OCI-M1 (cell line): ENCODE measurements at places on chromosomes 1 and 21.
A peak's percentile ranks its signal among the peaks of the same experiment; 100 is the strongest.

- peak; percentile 91 for DNase-seq
Measured at GRCh38 chr1:99180343-99180808, 83.9 kb upstream of the PLPPR4 start.

DNA sequence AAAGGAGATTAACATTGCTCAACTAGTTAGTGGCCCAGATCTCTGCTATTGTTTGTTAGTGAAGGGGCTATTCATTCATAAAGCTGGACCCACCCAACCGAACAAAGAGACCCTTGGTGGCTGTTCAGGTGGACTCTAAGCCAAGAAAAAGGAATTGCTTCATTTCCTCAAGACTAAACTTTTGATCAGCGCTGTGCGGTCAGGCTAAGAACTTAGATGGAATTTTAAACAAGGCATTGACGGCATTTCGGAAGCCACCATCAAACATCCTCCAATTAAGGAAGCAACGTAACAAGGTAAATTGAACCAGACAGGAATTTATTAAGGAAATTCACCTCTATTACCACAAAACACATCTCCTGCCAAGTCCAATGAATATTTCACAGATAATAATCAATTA is 19.9 kb upstream of the SHCBP1L start:
- DNase-seq: no peak

GRCh38 chr1:234670967-234671626 is 61.1 kb upstream of the IRF2BP2 start:
- peak; percentile 81 for DNase-seq

GRCh38 chr1:213251972-213252371 is 200.9 kb downstream of the RPS6KC1 start:
- no peak for DNase-seq

GRCh38 chr1:154219541-154219940 is 1.2 kb upstream of the UBAP2L start:
- DNase-seq: peak; percentile 66

DNA sequence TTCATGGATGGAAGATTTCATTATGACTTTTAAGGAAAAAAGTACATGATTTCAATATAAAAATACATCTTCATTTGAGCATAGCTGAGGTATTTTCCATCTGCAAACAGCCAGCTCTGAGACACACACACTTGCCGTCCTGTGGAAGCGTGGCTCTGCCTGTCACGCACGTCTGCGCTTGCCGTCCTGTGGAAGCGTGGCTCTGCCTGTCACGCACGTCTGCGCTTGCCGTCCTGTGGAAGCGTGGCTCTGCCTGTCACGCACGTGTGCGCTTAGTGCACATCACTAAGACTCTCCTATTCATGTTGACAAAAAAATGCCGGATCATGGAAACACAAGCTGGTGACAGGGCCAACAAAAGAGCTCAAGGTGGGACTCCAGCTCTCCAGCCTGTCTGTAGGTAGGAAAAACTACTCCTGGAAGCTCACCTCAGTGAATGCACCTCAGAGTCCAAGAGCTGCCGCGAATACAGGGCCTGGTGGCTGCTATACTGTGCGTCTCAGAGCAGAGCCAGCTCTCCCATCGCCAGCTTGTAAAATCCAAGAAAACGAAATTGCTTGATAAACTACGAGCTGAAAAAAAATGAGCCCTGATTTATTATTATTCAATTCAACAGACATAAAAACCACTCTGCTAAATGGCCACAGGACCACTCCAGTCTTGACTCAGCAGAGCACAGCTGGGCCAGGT is 69.3 kb downstream of the SLC37A1 start:
- DNase-seq: no peak

GRCh38 chr1:61585714-61586113 is 139.2 kb downstream of the TM2D1 start:
- no peak for DNase-seq

DNA sequence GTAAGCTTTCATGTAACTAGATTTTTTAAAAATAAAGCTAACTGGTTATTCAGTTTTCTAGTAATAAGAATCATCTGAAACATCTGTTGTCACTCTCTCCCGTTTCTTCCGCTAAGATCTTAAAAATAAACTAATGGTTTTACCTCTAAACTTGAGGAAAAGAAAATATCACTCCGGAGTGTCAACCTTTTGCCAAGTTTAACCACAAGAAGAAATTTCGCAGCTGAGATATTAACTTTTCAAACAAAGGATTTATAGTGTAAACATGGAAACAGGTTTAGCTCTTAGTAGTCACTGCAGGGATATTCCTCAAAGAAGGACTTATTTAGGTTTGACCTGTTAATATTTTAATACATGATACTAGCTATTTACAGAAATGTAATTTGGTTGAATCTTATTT is 954.9 kb downstream of the ADGRL2 start:
- no peak for DNase-seq

GRCh38 chr1:107116306-107116790 is 24.5 kb upstream of the NTNG1 start:
- DNase-seq: no peak

GRCh38 chr1:67590329-67590728 is 94.7 kb upstream of the GADD45A start:
- DNase-seq: no peak

- no peak for DNase-seq
Measured at GRCh38 chr1:198922638-198923430, 284.0 kb downstream of the PTPRC start.

GRCh38 chr1:32247983-32248889 is 1.2 kb downstream of the FAM167B start:
- DNase-seq: peak; percentile 73

DNA sequence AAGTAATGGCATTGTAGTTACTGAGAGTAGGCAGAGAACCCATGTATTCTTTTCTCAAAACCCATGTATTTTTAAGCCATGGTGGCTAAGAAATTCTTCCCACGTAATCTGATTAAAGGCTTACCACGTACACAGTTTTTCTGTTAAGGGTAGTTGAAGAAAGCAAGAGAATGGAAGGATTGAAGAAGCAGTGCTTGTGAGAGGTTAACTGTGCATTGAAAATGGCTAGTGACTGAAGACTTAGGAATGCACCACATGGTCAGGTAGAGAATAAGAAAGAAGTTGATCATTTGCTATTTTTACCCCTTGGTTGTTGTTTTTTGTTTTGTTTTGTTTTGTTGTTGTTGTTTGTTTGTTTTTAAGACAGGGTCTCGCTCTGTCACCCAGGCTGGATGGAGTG is 178.9 kb upstream of the SNX7 start:
- no peak for DNase-seq

DNA sequence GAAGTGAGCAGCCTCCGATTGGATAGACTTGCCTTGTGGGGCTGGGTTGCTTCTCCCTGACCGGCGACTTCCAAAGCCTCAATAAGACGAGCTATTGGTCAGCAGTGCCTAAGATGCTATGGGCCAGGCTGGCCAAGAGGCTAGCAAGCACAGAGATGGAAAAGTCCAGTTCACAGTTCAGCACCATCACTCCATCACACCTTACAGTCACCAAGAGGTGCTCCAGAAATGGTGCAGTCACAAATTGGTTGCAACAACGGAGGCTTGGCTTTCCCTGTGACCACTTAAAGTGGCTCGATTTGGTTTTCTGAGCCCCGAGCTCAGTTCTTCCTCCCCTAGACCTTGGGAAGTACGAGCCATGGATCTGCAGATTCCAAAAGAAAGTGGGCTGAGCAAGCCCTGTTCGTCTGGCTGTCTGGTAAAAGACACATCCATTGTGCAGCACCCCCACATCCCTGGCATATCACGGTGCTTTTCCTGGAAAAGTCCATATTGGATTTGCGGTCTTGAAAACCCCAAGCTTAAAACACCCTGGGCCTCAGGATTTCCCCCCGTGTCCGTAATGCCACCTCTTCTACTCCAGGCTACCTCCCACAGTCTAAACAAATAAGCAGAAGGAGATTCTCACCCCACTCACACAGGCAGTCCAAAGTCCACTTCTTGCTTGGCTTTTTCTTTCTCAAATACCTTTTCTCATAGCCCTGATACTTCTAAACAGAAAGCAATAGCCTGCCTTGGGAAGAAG is 1.3 kb downstream of the SLAMF1 start:
- no peak for DNase-seq

DNA sequence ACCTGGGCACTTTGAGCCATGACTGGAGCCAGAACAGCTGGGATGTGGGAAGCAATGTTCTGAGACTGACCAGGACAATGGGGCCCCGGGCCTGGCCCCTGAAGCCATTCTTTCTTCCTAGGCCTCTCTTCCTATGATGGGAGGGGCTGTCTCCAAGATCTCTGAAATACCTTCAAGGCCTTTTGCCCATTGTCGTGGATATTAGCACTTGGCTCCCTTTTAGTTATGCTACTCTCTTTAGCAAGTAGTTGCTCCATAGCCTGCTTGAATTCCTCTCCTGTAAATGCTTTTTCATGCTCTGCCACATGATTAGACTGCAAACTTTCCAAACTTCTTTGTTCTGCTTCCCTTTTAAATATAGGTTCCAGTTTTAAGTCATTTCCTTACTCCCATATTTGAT is 262.9 kb upstream of the CACYBP start:
- no peak for DNase-seq

GRCh38 chr21:15442743-15443469 is 286.9 kb upstream of the USP25 start:
- DNase-seq: no peak

- DNase-seq: no peak
Measured at GRCh38 chr1:93607814-93608186, 73.8 kb downstream of the BCAR3 start.

DNA sequence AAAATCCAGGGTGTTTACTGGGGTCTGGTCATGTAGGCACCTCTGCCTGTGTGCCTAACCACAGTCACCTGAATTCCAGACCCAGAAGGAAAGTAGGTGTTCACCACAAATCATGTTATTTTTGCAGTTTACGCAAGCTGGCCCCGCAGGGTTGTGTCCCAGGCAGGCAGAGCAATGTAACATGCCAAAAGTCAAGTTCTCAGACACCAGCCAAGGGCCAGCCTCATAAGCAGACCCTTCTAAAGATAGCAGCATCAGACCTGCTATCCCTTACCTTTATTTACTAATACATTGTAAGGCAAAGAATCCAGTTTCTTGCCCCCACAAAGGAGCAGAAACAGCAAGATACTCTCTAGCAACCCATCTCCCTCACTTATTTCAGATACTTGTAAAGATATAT is 83.0 kb downstream of the GPR161 start:
- no peak for DNase-seq

- peak; percentile 85 for DNase-seq
Measured at GRCh38 chr1:61120998-61121397, 38.6 kb downstream of the NFIA start.

DNA sequence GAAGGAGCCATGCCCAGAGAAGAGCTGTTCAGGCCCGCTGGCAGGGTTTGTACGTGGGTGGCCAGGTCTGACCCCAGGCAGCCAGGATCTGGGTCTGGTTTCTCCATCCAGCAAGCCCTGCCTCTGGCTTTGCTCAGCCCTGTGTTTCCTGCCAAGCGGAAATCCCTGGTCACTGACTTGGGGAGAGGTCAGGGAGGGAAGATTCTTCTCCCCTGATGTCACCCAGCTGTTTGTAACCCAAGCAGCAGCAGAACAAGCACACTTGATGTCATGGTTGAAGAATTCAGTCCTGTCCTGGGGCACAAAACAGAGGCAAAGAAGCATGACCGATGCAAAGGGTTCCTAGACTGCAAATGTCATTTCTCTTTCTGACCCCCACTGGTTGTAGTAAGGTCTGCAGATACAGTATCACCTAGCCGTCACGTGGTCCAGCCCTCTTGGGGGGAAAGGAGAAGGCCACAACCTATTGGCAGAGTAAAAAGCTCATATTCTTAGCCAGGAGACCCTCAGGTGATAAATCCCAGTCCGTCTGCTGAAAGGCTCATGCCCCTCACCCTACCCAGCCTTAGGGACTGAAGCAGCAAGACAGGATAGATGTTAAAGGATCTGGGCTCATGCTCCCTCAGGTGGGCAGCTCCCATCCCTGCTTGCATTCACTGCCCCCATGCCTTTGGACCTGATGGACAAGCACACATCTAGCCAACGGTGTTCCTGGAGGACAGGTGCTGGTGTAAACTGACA is 120.9 kb downstream of the SYT2 start:
- no peak for DNase-seq

DNA sequence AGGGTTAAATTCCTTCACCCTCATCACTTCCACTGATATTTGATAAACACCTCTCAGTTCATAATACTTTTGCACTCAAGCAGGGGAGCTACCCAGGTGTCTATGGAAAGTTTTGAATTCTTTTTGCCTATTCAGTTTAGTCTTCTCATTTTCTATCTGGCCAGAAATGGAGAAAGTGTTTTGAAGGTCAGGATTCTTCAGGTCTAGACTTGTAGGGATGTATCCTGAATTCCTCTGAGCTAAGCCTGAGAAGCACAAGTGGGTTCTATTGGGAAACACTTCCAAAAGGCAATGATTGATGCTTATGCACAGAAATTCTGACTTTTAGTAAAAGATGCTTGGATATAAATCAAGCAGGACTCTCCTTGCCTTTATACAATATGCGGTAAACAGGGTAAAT is 217.8 kb upstream of the HOOK1 start:
- DNase-seq: no peak

DNA sequence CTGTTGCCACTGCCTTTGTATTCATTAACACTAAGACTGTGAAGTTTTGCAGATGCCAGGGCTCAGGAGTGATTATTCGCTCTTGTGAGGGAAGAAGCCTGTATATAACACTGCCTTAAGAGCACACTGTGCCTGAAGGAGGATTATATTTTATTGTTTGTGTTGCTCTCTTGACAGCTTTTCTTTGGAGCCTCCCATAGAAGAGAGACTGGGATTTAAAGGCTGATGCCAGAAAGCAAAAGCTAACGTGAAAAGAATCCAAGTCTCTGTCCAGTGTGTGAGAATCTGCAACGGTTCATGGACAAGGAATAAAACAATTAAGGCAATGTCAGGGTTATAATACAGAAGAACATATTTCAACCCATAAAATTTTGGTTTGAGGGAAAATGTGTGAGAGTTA is 316.8 kb downstream of the NFIA start:
- DNase-seq: no peak

GRCh38 chr1:197284966-197285365 is 16.9 kb downstream of the CRB1 start:
- DNase-seq: no peak

- no peak for DNase-seq
Measured at GRCh38 chr1:50705699-50706098, 254.4 kb downstream of the FAF1 start.

- no peak for DNase-seq
Measured at GRCh38 chr1:111894497-111894896, 95.0 kb downstream of the KCND3 start.

DNA sequence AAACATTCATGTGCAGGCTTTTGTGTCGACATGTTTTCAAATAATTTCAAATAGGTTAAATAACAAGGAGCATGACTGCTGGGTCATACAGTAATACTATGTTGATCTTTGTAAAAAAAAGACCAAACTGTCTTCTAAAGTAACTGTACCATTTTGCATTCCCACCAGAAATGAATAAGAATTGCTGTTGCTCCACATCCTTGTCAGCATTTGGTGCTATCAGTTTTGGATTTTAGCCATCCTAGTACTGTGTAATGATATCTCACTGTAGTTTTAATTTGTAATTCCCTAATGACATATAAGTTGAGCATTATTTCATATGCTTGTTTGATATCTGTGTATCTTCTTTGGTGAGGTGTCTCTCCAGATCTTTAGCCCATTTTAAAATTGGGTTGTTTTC is 11.6 kb downstream of the UROD start:
- no peak for DNase-seq
